Activated CD8-positive, alpha-beta T cell treated with anti-CD3 and anti-CD28 coated beads for 36 hours (primary cell): ENCODE measurements at places on chromosomes 7 and 10.

GRCh38 chr10:65291286-65291685, 1634.5 kb upstream of the LRRTM3 start:
- DNase-seq: no peak

- DNase-seq: no peak
These were observed 47.2 kb upstream of the TNRC18 start for GRCh38 chr7:5470816-5471215.

- no peak for DNase-seq
These were observed 48.9 kb downstream of the ZCCHC24 start for GRCh38 chr10:79396520-79396919.

- DNase-seq: no peak
These were observed 42.8 kb downstream of the HSPA12A start for GRCh38 chr10:116699471-116700150.

DNA sequence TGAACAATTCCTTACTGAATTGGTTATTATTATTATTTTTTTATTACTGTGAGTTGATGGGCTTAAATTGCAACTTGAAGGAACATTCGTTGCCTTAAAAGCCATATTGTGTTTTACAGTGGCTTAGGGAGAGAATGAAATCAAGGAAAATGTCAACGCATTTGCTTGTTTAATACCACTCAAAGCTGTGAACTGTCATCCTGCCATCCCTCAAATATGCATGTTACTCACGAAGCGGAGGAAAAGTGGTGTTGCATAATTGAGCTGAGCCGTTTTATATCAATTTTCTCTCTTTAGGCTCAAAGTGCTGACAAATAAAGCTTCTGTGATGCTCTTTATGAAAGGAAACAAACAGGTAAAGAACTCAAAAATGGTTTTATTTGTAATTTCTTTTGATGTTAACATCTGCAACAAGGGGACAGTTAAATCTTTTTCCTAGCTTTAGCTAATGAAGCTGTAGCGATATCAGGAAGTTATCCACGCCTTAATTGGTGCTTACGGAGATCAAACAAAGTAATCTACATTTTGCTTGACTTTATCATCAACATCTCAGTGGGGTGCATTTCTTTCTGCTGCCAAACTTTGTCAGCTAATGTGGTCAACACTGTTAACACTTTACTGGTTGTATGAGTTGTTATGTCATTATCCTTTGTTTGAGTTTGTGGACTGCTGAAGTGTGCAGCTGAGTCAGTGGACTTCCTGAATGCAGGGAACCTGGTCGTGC, 33.1 kb downstream of the GLRX3 start:
- no peak for DNase-seq

- DNase-seq: no peak
These were observed 42.4 kb downstream of the REEP3 start for GRCh38 chr10:63563623-63564022.

- DNase-seq: no peak
These were observed 179.9 kb upstream of the CXCL12 start for GRCh38 chr10:44564790-44565189.

DNA sequence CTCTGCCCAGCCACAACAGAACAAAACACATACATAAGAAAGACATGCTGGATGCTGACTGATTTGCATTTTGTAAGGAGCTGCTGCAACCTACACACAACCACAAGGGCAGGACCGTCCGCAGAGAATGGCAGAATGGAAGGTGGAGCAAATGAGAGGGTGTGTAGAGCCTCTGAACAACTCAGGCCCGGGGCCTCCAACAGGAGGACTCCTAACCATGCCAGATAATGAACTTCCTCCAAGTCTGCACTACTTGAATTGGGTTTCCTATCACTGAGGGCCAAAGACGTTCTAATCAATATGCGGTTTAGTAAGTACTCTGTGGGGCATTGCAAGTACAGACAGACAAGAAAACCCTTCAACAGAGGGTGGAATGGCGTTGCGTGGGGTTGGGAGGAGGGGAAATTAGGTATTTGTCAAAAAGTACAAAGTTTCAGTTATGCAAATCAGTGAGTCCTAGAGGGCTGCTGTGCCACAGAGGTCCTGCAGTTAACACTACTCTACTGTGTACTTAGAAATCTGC, 14.6 kb downstream of the VOPP1 start:
- DNase-seq: peak; percentile 66

- DNase-seq: no peak
These were observed 83.5 kb downstream of the PRPF18 start for GRCh38 chr10:13670311-13670710.

DNA sequence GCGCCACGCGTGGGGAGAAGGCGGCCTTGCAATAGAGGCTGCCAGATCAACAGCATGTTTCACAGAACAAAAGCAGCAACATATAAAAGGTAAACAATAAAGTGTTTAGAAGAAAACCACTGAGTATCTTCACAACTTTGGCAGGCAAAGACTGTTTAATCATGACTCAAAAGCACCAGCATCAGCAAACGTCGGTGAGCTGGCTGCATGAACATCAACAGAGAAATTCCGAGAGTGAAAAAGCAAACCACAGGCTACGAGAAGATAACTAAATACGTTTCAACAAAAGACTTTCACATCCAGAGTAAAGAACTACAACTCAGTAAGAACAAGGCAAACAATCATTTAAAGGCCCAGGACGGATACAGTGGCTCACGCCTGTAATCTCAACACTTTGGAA, 172.0 kb downstream of the MAD1L1 start:
- DNase-seq: no peak

- peak; percentile 84 for DNase-seq
These were observed 20.8 kb upstream of the HYAL4 start for GRCh38 chr7:123823898-123824753.

GRCh38 chr10:49001870-49002672, 62.4 kb upstream of the LRRC18 start:
- DNase-seq: no peak

DNA sequence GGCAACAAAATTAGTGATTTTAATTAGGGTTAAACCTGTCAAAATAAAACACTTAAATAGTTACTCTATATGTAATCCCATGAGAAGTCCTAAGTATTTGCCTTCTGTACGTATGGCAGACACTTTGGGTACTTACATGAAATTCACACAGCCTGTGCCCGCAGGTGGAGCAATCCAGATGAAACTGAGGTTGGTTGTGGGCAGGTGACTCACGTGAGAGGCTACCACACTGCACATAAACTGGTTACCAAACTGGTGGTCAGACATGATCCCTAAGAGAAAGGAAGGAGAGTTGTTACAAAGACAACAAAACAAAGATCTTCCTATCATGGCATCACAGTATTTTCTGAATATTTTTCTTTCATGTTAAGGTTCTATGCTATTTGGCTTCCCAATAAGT, 156.1 kb downstream of the RELN start:
- no peak for DNase-seq

GRCh38 chr7:129828989-129829736, 123.6 kb downstream of the UBE2H start:
- peak; percentile 71 for DNase-seq

GRCh38 chr7:46257761-46258448, 336.8 kb upstream of the IGFBP3 start:
- DNase-seq: no peak

- no peak for DNase-seq
These were observed 80.1 kb downstream of the MTERF1 start for GRCh38 chr7:91800389-91800788.

- no peak for DNase-seq
These were observed 135.4 kb upstream of the PCBD1 start for GRCh38 chr10:71023704-71024283.

DNA sequence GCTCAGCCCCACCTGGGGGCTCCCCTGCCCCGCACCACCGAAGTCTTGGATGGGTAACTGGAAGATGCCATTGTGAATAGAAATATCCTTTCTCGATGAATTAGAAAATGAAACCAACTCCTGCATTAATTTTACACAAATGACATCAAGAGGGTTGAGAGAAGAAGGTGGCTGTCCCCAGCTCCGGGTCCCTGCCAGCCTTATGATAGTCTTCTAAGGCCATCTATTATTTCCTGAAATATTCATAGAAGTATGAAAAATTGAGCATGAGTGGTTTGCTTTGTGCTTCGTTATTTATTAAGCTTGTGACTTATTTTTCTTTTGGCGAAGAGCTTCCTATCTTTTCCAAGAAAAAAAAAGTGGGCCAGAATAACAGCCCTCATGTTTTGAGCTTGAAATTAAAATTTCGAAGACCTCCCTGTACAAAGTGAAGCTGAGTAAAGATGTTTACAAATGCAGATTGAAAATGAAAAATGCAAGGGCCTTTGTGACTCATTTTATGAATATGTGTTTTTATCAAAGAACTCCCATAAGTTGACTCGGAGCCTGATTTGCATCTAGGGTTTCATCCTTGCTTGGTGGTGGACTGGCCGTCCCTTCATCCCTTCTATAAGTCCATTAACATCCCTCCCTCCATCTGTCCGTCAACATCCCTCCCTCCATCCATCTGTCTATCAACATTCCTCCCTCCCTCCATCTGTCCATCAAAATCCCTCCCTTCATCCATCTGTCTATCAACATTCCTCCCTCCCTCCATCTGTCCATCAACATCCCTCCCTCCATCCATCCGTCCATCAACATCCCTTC, 20.5 kb upstream of the CFAP46 start:
- no peak for DNase-seq

DNA sequence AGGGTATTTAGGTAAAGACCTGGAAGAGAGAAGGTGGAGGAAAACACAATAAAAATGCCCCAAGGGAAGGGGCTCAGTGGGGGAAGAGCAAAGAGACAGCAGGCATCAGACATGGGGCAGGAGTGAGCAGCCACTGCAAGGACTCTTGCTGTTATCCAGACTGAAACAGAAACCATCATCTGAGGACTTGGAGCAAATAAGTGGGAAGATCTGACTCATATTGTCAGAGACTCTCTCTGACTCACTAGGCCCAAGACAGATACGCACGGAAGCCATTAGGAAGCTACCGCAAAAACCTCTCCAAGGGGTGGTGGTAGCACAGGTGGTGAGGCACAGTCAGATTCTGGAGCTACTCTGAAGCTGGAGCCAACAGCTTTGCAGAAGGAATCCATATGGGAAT, 110.7 kb downstream of the RNF32 start:
- DNase-seq: peak; percentile 62

DNA sequence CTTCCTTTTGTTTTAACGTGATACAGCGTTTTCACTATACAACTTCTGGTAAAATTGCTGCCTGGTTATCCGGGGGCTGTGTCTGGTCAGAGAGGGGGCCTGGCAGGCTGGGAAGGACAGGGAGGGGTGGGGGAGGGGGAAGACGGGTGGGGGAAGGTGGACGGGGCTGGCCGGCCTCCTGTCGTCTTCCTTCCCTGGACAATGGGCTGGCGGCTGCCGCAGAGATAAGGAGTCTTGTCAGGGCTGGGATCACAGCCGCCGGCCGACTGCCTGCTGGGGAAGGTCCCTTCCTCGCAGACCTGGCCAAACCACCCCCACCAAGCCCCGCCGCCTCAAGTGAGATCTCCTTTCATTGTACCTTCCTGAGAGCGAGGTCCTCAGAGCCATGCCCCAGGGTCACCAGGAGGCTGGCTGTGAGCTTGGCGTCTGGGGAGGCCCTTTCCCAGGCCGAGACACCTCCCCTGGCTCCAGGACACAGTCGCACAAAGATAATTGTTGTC, 151.2 kb upstream of the TNRC18 start:
- no peak for DNase-seq

DNA sequence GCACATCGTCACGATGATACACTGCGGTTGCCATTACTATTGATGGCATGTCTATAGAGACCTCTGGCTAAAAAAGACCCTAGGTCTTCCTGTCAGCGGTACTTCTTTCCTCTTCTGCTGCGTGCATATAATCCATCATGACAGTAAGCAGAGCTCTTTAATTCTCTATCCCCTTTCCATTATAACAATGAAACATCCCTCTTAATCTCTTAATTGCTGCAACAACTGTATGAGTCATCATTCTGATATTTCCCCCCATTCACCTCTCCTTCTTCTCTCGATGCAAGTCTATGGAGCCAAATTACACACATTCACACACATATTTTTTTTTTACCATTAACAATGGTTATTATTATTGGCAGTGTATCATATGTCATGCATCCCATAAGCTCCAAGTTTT, 45.2 kb upstream of the AKR1E2 start:
- DNase-seq: no peak

DNA sequence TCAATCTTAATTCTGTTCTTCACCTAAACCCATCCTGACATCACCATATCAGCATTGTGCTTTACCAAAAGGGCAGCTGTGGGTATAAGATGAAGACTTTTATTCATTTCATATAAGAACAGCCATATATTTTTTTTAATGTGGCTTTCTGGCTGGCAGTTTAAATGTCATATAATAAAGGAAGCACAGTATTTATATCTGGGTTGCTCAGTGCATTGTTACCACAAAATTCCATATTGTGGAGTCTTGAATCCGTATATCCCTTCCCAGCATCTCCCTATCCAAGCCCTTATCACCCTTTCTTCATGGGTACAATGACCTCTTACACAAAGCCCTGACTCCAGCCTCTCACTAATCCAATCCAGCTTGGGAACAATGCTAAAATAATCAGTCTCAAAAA, 125.8 kb downstream of the RAPGEF5 start:
- DNase-seq: no peak

GRCh38 chr10:96863922-96864543, 31.9 kb downstream of the LCOR start:
- no peak for DNase-seq

GRCh38 chr10:131856441-131857094, 44.2 kb upstream of the PPP2R2D start:
- no peak for DNase-seq

DNA sequence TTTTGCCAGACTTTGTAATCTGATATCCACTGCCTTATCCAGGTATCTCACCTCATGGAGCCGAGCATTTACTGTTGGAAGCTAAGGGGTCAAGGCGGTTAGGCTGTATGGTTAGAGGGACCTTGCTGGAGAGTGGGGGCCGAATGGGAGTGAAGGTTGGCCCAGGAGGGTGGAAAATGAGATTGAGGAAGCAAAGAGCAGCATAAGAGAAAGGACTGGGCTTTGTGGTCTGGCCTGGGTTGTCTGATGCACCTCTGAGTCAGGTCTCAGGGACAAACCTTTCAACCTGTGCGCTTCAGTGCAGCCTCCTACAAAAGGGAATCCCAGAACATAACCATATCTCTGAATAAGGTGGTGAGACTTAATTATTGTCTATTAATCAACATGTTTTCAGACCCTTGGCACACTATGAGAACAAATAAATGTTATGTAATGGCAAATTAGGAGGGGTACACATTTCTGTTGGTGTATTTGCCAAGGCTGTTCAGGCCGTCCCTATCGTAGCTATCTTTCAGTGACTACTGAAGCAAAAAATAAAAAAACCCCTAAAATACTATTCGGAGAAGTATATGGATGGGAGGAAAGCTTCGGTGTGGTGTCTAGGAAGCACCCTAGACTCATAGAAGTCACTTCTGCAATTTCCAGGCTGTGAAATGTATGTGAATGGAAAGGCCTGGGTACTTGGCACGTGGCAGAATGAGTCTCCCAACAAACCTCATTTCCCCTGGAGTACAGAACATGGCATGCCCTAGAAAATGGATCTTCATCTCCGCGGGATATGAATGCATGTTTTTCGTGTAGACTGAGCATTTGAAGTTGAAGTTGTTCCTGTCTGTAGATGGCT, 4.3 kb downstream of the CAMK1D start:
- DNase-seq: peak; percentile 32

- no peak for DNase-seq
These were observed 6.9 kb downstream of the CYCS start for GRCh38 chr7:25118048-25118753.

GRCh38 chr10:23139677-23140076, 44.3 kb downstream of the MSRB2 start:
- DNase-seq: no peak
